Mesothelial cell of epicardium (in vitro differentiated cells): ENCODE measurements at places on chromosomes 2 and 18. TPM values are rescaled to one million over a fixed set of nuclear protein-coding genes. Genes with fewer than 3 reads are reported as not detected.
A peak's percentile ranks its signal among the peaks of the same experiment; 100 is the strongest.

Gene RAB6C
- 0.16 to 0.18 TPM in 2 of 3 replicates, not detected in the other for total RNA-seq

DNA sequence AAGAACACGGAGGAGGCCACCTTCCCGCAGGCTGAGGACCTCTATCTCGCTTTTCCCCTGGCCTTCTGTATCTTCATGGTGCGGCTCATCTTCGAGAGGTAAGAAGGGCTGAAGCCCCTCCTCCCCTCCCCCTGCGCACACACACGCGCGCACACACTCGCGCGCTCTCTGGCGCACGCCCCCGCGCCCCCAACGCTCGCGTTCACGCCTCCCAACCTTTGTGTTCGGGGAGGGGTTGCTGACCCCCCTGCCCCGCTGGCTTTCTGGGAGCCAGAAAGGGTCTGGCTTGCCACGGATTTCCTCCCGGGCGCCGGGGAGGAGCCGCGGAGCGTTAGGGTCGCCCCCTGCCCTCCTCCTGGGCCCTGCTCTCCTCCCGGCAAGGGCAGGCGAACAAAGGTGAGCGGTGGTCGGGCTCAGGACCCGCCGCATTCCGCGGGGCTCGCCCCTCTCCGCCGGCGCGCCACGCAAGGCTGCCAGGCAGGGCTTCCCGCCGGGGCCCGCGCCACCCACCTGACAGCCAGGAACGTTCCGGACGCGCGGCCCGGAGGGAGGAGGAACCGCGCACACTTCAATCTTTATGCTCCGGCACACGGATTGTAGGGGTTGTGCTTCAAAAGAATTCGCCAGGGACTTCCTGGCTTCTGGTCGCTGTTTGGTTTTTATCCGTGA lies 583 bp downstream of the CERS6 start:
- H3K36me3 ChIP-seq, result no peaks in the 10 kb centered on the region
- H3K27ac ChIP-seq, result peak overlapping the region; percentile 84
- H3K27me3 ChIP-seq, result no peaks in the 10 kb centered on the region
- no peak overlapping the region for H3K4me3 ChIP-seq

DNA sequence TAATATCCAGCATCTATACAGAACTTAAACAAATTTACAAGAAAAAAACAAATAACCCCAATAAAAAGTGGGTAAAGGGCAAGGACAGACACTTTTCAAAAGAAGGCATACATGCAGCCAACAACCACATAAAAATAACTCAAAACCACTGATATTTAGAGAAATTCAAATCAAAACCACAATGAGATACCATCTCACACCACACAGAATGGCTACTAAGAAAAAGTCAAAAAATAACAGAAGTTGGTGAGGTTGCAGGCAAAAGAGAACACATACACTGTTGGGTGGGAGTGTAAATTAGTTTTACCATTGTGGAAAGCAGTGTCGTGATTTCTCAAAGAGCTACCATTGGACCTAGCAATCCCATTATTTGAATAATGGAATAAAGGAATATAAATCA lies 1973.9 kb upstream of the LRRTM1 start:
- no peak overlapping the region for H3K4me3 ChIP-seq
- no peak for DNase-seq
- H3K36me3 ChIP-seq, result no peaks in the 10 kb centered on the region
- H3K27me3 ChIP-seq, result no peaks in the 10 kb centered on the region
- H3K27ac ChIP-seq, result no peak overlapping the region

DNA sequence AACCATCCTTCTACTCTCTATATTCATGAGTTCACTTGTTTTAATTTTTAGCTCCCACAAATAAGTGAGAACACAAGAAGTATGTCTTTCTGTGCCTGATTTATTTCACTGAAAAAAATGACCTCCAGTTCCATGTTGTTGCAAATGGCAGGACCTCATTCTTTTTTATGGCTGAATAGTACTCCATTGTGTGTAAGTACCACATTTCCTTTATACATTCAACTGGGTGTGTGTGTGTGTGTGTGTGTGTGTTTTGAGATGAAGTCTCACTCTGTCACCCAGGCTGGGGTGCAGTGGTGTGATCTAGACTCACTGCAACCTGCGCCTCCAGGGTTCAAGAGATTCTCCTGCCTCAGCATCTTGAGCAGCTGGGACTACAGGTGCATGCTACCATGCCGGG lies 41.2 kb downstream of the KCNG3 start:
- no peaks in the 10 kb centered on the region for H3K4me1 ChIP-seq
- H3K27ac ChIP-seq, result no peak overlapping the region
- H3K4me3 ChIP-seq, result no peak overlapping the region

DNA sequence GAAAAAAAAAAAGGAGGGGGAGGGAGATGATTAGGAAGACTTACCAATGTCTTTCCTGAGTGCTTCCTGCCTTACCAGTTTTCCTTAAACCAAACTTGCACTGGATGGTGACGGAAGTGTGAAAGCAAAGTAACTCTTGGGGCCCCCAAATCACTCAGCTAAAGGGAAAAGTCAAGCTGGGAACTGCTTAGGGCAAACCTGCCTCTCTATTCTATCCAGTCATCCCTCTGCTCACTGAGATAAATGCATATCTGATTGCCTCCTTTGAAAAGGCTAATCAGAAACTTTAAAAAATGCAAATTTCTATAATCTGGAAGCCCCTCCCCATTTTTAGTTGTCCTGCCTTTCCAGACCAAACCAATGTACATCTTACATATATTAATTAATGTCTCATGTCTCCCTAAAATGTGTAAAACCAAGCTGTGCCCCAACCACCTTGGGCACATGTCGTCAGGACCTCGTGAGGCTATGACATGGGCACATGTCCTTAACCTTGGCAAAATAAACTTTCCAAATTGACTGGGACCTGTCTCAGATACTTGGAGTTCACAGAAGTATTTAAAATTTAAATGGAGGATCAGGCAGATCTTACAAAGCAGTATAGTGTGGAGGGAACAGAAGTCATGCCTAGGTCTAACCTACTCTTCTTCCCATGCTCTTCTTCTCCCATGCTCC lies 7.2 kb upstream of the CYBRD1 start:
- peaks cover 32% of the 10 kb centered on the region for H3K27me3 ChIP-seq
- no peak overlapping the region for H3K27ac ChIP-seq
- peaks cover 7% of the 10 kb centered on the region for H3K4me1 ChIP-seq
- H3K4me3 ChIP-seq, result no peak overlapping the region
- no peak for DNase-seq

DNA sequence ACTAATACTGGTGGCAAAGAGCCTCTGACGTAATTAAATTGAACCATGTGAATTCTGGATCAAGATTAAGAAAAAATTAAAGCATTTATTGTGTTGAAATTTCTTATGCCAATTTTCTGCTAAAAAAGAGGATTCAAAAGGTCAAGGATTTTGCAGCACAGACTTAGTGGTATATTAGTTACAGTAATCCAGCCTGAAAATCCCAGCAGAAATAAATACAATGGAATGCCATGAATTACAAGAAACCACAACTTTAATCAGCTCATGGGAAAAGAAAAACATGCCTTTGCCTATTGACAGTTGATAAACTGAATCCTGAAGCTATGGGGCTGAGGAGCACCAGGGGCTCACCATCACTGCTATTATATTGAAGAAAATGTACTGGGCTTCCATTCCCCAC lies 114.8 kb upstream of the SATB2 start:
- no peak overlapping the region for H3K4me3 ChIP-seq
- DNase-seq, result no peak
- H3K27me3 ChIP-seq, result peaks cover 6% of the 10 kb centered on the region
- no peaks in the 10 kb centered on the region for H3K36me3 ChIP-seq
- peaks cover 33% of the 10 kb centered on the region for H3K4me1 ChIP-seq
- no peak overlapping the region for H3K27ac ChIP-seq

DNA sequence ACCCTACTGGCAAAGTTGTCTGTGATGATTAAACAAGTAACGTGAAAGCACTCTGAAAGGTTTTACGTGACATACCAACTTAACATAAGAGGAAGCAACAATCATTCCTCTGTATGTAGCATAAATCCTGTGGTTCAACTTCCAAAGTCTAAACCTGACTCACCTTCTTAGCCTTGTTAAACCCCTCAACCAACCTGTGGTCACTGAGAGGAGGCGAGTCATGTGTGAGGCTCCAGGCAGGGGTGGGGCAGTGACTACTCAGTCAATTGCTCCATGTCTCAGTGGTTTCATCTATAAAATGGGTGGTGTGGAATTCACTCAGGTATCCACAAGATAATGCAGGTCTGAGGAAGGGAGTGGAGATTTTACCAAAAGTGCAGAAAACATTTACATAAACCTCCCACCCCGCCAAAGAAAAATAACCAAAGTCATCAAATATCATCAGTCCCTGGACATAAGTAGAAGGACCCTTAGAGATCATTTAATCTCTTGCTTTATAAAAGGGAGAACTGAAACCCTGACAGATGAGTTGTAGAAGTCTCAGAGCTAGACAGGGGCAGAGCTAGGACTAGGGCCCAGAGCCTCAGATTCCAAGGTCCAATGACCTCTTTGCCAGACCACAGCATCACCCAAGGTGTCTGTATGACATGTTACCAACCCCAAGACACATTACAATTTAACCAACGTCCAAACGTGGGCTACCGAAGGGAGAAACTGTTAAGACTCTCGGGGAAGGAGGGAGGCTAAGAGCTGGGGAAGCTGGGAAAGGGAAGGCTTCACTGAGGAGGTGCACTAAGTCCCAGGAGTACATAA lies 3.7 kb upstream of the PCBP1 start:
- peaks cover 35% of the 10 kb centered on the region for H3K4me1 ChIP-seq
- peak overlapping the region; percentile 9 for H3K4me3 ChIP-seq
- peak overlapping the region; percentile 73 for H3K27ac ChIP-seq

DNA sequence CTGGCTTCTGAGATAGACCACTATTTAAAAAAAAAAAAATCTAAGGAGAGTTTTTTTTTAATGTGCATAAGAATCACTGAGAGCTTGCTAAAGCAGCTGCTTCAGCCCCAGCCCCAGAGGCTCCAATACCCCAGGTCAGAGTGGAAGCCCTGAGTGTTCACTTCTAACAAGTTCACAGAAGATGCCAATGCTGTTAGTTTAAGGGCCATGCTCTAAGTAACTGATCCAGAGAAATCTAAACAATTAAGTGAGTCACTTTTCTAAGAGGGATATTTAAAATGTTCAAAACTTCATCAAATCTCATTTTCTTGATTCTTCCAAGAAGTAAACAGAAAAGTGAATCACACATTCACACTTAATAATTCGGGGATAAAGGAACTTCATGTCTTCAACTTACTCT lies 126.4 kb upstream of the CD226 start:
- no peak overlapping the region for H3K4me3 ChIP-seq
- no peaks in the 10 kb centered on the region for H3K27me3 ChIP-seq
- DNase-seq, result no peak
- H3K27ac ChIP-seq, result no peak overlapping the region

GRCh38 chr18:74898965-74899364 lies 301.3 kb downstream of the ZNF407 start:
- no peaks in the 10 kb centered on the region for H3K36me3 ChIP-seq
- no peak overlapping the region for H3K27ac ChIP-seq
- peaks cover 26% of the 10 kb centered on the region for H3K4me1 ChIP-seq
- DNase-seq, result no peak
- H3K4me3 ChIP-seq, result no peak overlapping the region

DNA sequence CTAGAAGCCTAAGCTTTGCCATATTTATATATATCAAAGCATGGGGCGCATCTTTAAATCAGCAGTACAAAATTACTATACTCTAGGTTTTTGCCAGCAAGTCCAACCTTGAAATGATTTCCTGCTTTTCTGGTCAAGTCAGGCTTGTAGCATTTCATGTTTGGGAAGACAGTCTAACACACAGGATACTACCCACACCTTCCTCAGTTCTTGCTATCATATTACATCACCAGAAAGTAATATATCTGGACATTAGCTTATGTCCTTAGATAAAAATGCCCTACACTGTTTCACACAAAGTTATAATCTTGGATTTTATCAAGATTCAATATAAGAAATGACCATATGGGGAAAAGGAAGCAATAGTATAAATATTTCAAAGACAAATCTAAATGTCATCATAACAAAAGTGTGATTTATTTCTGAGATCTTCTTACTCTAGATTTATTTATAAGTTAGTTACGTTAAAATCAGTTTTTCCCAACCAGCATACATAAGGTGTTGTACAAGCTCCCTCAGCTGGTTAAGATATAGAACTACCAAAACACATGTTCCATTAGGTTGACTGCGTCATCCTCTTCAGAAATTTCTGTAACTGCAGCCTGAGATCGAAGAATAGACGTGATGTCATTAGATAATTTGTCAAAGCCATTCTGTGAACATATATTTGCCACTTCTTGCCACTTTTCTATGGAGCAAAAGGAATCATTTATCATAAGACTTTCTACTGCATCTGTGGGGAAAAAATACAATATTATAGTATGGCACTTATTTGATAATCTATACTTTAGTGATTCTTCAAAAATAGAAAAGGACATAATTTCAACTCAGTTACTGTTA lies 56.6 kb downstream of the CLHC1 start:
- DNase-seq, result no peak
- no peaks in the 10 kb centered on the region for H3K27me3 ChIP-seq
- peaks cover 12% of the 10 kb centered on the region for H3K4me1 ChIP-seq
- no peak overlapping the region for H3K4me3 ChIP-seq
- peaks cover 2% of the 10 kb centered on the region for H3K36me3 ChIP-seq
- H3K27ac ChIP-seq, result no peak overlapping the region

DNA sequence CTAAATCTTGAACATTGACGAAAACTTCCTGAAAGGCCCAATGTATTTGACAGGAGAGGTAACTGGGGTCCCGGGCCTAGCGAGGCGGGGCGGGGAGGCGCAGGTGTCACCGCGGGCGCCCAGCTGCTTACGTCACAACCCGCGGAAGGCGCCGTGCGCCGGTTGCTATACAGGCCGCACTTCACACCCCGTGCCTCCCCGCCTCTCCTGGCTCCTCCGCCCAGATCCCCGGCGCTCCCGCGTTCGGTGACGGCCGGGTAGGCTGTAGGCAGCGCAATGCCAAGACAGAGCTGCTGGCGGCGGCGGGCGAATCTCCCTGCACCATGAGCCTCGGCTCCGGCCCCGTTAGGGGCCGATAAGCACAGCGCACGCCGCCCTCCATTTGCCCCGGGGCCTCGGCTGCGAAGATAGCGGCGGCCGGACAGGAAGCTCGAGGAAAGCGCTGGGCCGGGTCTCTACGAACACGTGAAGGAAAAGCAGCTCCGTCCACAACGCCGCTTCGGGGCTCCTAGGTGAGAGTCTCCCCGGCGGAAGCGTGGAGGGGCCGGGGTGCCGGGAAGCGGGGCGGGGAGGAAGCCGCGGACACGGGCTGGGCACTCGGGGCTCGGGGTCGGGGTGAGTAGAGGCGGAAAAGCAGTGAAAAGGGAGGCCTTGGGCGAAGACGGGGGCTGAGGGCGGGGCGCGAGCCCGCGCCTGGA lies at the start of gene RNF138:
Gene RNF138 (plus strand): TSS at position 151 of the 698 bp plus-strand sequence. CDS start 903 bp downstream, outside the sequence.
- no peaks in the 10 kb centered on the region for H3K27me3 ChIP-seq
- peak within 1 kb of the TSS; percentile 94 for H3K4me3 ChIP-seq
- H3K36me3 ChIP-seq, result peaks cover 7% of the 10 kb centered on the region
- peak within 1 kb of the TSS; percentile 98 for H3K27ac ChIP-seq

GRCh38 chr2:188983427-188984064 lies 9.4 kb downstream of the COL3A1 start:
- peaks cover 23% of the 10 kb centered on the region for H3K36me3 ChIP-seq
- peaks cover 64% of the 10 kb centered on the region for H3K4me1 ChIP-seq

GRCh38 chr2:96538487-96539214 lies 2.1 kb downstream of the ARID5A start:
- no peaks in the 10 kb centered on the region for H3K36me3 ChIP-seq
- H3K4me3 ChIP-seq, result peak overlapping the region; percentile 58
- peaks cover 7% of the 10 kb centered on the region for H3K4me1 ChIP-seq
- peaks cover 41% of the 10 kb centered on the region for H3K27me3 ChIP-seq
- no peak for DNase-seq
- H3K27ac ChIP-seq, result no peak overlapping the region
